Activated T-cell treated with anti-CD3 and anti-CD28 coated beads, Interleukin-2, amount 50 U/mL, for 24 hours (primary cell): ENCODE measurements at places on chromosomes 11 and 22.

- no peak for DNase-seq
- H3K27me3 ChIP-seq, result no peaks in the 10 kb centered on the region
- no peak overlapping the region for H3K27ac ChIP-seq
- no peak overlapping the region for H3K4me3 ChIP-seq
- H3K4me1 ChIP-seq, result peaks cover 1% of the 10 kb centered on the region
Measured at GRCh38 chr11:3134651-3135480, 30.2 kb downstream of the OSBPL5 start.

DNA sequence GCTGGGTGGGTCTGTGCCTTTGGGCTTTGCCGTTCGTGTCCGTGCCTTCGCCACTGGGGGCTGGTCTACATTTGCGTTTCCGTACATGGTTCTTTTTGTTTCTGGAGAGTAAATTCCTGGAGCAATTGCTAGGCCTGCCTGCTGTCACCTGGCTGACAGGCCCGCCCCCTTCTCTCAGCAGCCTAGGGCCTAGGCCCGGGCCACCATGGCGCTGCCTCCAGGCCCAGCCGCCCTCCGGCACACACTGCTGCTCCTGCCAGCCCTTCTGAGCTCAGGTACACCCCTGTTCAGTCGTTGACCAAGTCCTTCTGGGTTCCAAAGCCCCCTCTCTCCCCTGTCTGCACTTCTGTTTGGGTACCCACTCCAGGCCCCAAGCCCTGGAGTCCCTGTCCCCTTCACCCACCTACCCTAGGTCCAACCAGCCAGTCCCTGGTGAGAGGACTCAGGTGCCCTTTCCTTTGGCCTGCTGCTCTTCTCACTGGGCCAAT, 649 bp downstream of the TMEM25 start:
- H3K4me3 ChIP-seq, result peak overlapping the region; percentile 87
- H3K27ac ChIP-seq, result peak overlapping the region; percentile 89
- H3K36me3 ChIP-seq, result peaks cover 11% of the 10 kb centered on the region
- H3K27me3 ChIP-seq, result no peaks in the 10 kb centered on the region
- no peak for DNase-seq
- H3K4me1 ChIP-seq, result peaks cover 28% of the 10 kb centered on the region

DNA sequence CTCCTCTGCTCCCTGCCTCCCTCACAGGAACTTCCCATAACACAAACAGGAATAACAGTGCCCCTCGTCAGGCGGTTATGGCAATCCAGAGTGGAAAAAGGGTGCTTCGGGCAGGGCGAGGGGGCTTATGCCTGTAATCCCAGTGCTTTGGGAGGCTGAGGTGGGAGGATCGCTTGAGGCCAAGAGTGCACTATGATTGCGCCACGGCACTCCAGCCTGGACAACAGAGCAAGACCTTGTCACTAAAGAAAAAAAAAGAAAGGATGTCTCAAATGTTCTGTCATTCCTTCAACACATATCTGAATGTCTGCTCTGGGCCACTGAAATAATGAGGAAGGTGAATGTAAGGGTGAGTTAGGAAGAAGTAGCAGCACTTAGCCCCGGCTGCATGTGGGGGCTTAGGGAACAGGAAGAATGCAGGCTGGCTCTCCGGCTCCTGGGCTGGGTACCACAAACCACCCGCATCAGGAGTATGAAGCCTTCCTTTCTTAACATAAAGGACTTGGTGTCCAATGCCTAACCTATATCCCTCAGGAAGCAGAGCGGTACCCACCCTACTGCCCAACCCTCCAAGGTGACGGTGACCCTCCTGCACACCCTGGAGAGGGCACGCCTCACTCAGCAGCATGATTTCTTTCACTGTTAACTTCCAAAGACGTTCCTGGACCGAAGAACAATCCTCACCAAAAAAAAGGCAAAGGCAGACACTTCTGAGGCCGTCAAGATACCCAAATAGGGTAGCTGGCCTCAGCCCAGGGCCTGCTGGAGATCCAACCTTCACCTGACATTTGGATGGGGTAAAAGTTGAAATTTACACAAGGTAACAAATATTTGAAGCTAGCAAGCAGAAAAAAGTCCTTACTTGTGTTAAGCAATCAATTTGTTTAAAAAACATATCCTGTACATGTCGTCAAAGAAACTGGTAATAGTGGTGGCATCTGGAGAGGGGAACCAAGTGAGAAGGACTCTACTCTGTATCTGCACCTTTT, 3.8 kb downstream of the CPT1A start:
- peak overlapping the region; percentile 89 for H3K27ac ChIP-seq
- H3K27me3 ChIP-seq, result no peaks in the 10 kb centered on the region
- H3K4me3 ChIP-seq, result peak overlapping the region; percentile 82
- peaks cover 55% of the 10 kb centered on the region for H3K4me1 ChIP-seq

GRCh38 chr11:31487848-31488247, 21.6 kb downstream of the IMMP1L start:
- no peaks in the 10 kb centered on the region for H3K27me3 ChIP-seq
- no peak for DNase-seq

GRCh38 chr11:117519170-117519569, 191.5 kb downstream of the CEP164 start:
- no peaks in the 10 kb centered on the region for H3K36me3 ChIP-seq
- no peak overlapping the region for H3K4me3 ChIP-seq
- DNase-seq, result no peak
- no peaks in the 10 kb centered on the region for H3K27me3 ChIP-seq

DNA sequence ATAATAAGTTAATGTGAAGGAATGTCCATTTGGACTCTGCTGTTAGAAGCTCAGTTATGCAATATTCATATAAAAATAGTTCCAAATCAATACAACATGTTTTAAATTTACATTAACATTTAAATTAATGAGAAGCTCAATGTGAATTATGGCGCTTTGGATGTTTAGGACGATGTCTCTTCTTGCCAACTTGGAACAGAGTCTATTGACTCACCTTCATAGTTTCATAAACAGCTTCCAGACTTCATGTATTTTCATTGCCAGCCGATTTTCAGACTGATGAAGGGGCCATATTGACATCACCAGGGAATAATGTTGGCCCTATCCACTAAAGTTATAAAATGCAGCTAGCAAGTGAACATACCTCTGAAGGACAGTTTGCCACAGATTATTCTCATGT, 1136.2 kb downstream of the LRRC4C start:
- no peak overlapping the region for H3K27ac ChIP-seq
- H3K36me3 ChIP-seq, result no peaks in the 10 kb centered on the region
- DNase-seq, result no peak
- no peaks in the 10 kb centered on the region for H3K4me1 ChIP-seq
- H3K4me3 ChIP-seq, result no peak overlapping the region
- H3K27me3 ChIP-seq, result no peaks in the 10 kb centered on the region

DNA sequence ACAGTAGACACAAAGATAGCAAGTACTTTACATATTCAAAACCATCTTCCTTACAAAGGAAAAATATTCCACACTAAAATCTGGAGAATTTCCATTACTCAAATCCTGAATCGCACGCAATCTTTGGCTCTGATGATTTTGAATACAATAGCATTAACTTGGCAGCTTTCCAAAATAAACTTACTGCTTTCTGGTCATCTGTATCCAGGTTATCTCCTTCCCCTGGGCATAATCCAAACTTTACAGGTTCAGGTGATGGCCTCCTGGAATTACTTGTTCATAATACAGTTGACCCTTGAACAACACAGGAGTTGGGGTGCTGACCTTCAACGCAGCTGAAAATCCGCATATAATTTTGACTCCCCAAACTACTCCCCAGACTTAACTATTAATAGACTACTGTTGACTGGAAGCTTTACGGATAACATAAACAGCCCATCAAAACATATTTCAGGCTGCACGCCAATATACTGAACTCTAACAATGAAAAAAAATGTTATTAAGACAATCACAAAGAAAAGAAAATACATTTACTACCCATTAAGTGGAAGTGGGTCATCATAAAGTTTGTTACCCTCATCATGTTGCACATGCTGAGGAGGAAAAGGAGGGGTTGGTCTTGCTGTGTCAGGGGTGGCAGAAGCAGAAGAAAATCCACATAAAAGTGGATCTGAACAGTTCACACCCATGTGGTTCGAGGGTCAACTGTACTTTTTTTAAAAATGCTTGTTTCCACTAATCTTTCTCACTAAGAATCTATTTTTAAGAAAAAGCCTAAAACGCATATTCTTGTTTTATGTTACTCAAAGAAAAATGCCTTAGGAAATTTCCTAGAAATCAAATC, 6.5 kb downstream of the MTMR2 start:
- no peaks in the 10 kb centered on the region for H3K27me3 ChIP-seq
- peaks cover 50% of the 10 kb centered on the region for H3K4me1 ChIP-seq

DNA sequence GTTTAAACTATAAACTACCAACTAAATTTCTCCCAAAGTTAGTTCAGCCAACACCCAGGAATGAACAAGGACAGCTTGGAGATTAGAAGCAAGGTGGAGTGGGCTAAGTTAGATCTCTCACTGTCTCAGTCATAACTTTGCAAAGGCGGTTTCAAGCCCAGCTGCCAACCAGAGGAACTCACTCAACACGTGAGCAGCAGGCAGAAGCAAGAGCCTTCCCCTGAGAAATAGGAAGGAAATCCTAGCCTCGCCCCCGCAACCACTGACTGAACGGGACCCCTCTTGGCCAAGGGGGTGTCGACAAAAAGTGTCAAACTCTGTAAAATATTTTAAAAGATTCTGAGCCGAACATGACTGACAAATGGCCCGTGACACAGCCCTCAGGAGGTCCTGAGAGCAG, 4.4 kb upstream of the KRTAP5-9 start:
- H3K27me3 ChIP-seq, result peaks cover 41% of the 10 kb centered on the region
- no peak overlapping the region for H3K27ac ChIP-seq
- DNase-seq, result no peak

DNA sequence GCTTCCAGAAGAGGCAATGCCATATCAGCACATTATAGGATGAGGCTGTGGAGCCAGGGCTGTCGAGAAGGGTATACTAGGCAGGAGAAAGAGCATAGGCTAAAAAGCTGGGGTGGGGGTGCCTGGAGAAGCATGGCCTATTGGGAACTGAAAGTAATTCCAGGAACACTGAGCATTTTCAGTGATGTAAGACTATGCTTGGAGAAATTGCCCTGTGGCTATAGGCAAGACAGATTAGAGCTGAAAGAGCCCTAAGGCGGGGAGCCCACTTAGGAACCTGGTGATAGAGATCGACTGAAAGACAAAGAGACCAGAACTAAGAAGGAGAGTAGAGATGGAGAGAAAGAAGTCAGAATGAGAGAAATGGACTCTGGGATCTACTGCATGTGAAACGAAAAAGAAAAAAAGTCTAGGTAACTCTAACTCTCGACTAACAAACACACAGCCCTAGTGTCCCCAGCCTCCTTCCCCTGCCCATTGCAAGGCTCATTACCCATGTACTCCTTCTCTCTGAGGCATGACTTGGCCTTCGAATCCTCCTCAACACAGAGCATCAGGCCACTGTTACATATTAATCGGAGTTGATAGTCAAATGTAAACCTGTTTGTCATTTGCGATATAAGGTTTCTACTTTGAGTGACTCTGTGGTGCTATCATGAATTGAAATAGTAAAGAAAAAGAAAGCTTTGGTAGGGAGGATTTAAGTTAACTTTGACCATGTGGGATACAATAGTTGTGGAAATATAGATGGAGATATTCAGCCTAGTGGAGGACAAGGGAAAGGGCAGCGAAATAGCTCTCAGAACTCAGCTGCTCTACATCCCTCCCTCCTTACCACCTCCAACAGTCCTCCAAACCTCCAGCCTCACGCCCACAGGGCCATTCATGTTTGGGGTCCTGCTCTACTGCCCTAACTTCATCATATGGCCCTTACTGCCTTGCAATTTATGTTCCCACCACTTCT, 52.3 kb upstream of the BMAL1 start:
- H3K36me3 ChIP-seq, result no peaks in the 10 kb centered on the region
- no peak overlapping the region for H3K27ac ChIP-seq
- peaks cover 7% of the 10 kb centered on the region for H3K4me1 ChIP-seq

- no peak for DNase-seq
- H3K4me3 ChIP-seq, result no peak overlapping the region
- no peak overlapping the region for H3K27ac ChIP-seq
- peaks cover 9% of the 10 kb centered on the region for H3K4me1 ChIP-seq
- H3K27me3 ChIP-seq, result no peaks in the 10 kb centered on the region
Measured at GRCh38 chr11:12079726-12080556, 30.4 kb upstream of the MICAL2 start.

DNA sequence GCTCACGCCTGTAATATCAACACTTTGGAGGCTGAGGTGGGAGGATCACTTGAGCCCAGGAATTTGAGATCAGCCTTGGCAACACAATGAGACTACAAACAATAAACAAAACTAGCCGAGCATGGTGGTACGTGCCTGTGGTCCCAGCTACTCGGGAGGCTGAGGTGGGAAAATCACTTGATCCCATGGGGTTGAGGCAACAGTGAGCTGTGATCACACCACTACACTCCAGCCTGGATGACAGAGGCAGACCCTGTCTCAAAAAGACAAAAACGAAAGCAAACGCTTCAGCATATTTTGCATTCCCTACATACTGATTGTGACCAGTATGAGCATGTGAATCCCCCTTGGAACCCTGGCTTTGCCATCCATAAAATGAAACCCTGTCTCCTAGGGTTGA, 33.9 kb upstream of the MN1 start:
- no peak overlapping the region for H3K4me3 ChIP-seq
- H3K27ac ChIP-seq, result no peak overlapping the region
- H3K27me3 ChIP-seq, result no peaks in the 10 kb centered on the region
- peaks cover 12% of the 10 kb centered on the region for H3K36me3 ChIP-seq
- peaks cover 12% of the 10 kb centered on the region for H3K4me1 ChIP-seq
- no peak for DNase-seq

- DNase-seq, result no peak
- H3K27ac ChIP-seq, result no peak overlapping the region
- no peaks in the 10 kb centered on the region for H3K36me3 ChIP-seq
- H3K4me1 ChIP-seq, result peaks cover 25% of the 10 kb centered on the region
- no peak overlapping the region for H3K4me3 ChIP-seq
Measured at GRCh38 chr11:111392552-111392951, 13.5 kb upstream of the POU2AF1 start.

GRCh38 chr11:69337211-69337721, 43.3 kb downstream of the MYEOV start:
- H3K36me3 ChIP-seq, result peaks cover 7% of the 10 kb centered on the region
- H3K27me3 ChIP-seq, result no peaks in the 10 kb centered on the region
- H3K4me1 ChIP-seq, result peaks cover 47% of the 10 kb centered on the region
- H3K27ac ChIP-seq, result peak overlapping the region; percentile 80

- peaks cover 6% of the 10 kb centered on the region for H3K4me1 ChIP-seq
- DNase-seq, result no peak
- no peaks in the 10 kb centered on the region for H3K36me3 ChIP-seq
- no peaks in the 10 kb centered on the region for H3K27me3 ChIP-seq
- H3K4me3 ChIP-seq, result no peak overlapping the region
- H3K27ac ChIP-seq, result no peak overlapping the region
Measured at GRCh38 chr11:126421271-126421671, 65.8 kb downstream of the ST3GAL4 start.

DNA sequence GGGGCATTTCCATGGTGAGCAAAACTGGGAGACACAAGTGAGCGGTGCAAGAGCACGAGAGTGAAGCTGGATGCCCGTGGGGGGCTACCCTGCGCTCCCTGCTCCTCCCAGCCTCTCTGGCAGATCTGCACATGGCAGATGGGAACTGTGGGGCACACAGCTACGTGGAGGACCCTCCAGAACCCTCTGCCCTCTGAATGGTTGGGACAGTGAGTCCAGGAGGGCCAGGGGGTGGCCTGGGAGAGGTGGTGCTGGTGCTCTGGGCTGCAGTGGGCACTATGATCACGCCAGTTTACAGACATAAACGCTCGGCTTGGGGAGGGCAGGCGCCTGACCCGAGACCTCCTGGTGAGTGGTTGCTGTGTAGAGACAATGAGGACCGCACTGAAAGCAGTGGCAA, 205.9 kb downstream of the CTTN start:
- H3K27me3 ChIP-seq, result peaks cover 11% of the 10 kb centered on the region
- no peak overlapping the region for H3K27ac ChIP-seq
- no peaks in the 10 kb centered on the region for H3K4me1 ChIP-seq
- H3K36me3 ChIP-seq, result no peaks in the 10 kb centered on the region
